ENCODE measurements at places on chromosomes 13 and 19. TPM values are rescaled to one million over a fixed set of nuclear protein-coding genes. Genes with fewer than 3 reads are reported as not detected.

DNA sequence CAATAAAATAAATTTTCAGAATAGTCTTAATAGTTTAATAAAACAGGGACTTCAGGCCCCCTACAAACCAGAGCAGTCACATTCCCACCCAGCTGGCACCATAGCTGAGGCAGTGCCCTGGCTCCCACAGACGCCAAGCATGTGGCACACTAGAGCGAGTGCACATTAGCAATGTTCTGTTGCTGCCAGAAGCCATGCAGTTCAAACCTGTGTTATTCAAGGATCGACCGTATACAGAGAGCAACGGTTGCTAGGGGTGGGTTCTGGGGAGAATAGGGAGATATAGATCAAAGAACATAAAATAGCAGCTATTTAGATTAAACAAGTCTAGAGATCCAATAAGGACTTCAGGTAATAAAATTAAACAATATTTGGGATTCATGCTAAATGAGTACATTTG, 419.3 kb upstream of the KLHL1 start:
- DNase-seq: no peak

- no peak for DNase-seq
Measured at GRCh38 chr13:112219740-112220139, 152.8 kb downstream of the SOX1 start.

DNA sequence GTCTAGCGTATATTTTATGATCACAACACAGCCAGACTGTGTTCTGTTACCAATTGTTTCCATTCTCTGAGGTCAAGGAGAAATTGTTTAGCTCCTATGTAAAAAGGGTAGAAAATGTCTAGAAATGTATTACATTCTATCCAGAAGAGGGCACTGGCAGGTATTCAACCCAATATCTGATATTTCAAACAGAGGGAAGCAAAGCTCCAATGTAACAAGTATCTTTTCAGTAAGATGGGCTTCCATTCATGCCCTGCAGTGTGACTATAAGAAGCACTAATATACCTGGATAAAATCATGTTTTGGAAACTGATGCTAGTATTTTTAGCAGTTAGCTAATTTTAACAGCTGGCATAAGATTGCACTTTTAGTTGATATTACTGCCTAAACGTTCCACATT, 312.7 kb downstream of the FGF14 start:
- no peak for DNase-seq

DNA sequence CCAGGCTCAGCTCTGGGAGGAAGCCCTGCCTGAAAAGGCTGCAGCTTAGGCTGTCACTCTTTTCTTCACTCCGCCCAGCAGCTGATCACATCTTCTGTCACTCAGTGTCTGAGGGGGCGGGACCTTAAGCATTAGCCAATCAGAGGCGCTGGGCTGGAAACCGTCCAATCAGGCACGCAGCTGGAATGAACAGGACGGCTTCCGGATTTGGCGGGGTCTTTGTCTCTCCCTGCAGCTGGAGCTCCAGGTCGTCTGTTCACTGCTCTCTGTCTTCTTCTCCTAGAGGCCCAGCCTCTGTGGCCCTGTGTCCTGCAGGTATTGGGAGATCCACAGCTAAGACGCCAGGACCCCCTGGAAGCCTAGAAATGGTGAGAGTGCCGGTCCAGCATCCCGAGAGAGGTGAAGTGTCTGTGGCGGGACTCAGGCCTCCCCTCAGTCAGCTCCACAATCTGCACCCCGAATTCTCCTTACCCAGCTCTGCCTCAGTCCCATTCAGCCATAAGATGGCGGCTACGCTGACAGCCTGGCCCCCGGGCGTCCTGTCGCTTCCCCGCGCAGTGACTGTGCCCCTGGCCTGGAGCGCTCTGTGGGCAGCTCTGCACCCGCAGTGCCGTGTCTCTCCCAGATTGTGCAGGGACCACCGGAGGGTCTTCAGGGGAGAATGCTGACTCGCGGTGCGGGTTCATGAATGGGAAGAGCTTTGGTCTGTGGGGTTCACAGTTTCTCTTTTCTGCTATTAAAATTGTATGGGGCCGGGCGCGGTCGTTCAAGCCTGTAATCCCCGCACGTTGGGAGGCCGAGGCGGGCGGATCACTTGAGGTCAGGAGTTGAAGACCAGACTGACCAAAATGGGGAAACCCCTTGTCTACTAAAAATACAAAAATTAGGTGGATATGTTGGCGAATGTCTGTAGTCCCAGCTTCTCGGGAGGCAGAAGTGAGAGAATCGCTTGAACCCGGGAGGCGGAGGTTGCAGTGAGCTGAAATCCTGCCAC, at the start of gene ZNF66:
TSS of gene ZNF66 (plus strand) at position 222 of the 994 bp plus-strand sequence. CDS start at position 366, 144 bp downstream.
- DNase-seq: peak; percentile 98

GRCh38 chr13:97142452-97142851, 79.7 kb upstream of the MBNL2 start:
- DNase-seq: no peak

DNA sequence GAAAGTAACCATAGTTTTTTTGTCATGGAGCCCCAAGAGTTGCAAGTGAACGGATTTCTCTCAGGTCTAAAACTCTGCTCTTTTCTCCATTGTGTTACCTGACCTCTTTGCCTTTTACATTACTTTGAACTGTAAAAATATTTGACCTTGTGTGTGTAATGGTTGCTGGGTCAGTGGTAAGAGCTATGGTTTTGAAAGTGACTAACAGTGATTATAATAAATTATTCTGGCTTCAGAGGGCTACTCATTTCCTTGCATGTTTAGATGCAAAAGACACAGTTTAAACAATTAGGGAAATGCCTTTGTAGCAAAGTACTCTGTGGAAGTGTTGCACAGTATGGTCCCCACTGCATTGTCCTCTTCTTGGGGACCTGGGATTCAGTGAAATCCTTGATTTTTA, 29.3 kb upstream of the PSG8 start:
- no peak for DNase-seq

DNA sequence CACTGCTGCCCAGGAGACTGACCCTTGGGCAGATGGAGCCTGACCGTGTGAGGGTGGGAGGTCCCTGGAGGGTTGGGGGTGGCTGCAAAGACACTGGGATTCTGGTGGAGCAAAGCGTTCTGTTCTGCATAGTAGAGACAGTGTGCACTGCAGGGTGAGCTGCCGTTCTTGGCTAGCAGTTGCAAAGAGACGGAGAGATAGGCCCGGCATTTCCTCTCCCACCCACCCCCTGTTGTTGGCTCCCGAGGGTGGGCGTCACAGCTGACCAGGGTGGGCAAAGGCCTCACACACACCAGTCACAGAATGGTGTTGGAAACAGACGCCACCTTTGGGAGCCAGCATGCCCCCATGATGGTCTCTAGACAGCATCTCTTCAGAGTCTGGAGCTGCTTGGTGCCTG, 11.4 kb downstream of the TMEM255B start:
- DNase-seq: peak; percentile 27

- no peak for DNase-seq
Measured at GRCh38 chr19:50729894-50730293, 6.7 kb downstream of the CLEC11A start.

GRCh38 chr19:44258136-44258535, 1.6 kb upstream of the ZNF233 start:
- DNase-seq: no peak

DNA sequence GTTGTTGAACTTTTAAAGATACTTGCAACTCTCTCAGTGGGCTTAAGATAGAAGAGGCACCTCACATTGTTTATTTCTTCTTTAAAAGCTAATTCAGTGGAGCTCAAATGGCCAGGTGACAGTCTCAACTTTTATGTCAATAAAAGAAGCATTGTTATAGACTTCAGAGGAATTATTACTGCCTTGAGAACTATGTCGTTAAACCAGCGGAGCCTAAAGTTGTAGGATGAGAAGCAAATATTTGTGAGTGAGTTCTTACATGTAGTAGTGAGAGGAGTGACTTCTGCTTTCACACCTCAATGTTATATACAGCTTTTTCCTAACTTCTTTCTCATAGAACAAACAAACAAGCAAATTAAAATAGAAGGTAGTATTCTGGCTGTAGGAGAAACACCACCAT, 31.2 kb upstream of the DGKH start:
- DNase-seq: no peak

DNA sequence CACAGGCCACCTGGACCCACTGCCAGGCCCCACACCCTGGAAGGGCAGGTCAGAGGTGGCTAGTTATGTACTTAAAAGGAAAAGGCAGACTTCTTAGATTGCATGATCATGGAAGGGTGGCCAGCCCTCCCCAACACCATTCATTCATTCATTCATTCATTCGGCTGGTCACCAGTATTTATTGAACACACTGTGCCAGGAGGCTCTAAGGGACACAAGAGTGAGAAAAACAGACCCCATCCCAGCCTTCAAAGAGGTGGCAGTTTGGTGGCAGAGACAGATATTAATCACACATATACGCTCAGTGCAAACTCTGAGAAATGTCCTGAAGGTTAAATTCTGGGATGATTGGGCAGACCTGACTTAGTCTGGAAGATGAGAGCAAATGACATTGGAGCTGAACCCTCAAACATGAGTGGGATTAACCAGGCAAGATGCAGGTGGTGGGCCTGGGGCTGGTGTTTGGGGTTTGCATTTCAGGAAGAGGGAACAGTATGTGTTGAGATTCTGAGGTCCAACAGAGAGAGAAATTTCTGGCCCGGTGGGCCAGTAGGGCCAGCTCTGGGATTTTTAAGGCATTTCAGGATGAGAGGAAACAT, 147.5 kb downstream of the ZNF536 start:
- DNase-seq: peak; percentile 61

GRCh38 chr13:75761369-75761768, 125.2 kb downstream of the LMO7 start:
- no peak for DNase-seq

- no peak for DNase-seq
Measured at GRCh38 chr19:2523630-2524311, 47.8 kb downstream of the GADD45B start.

- no peak for DNase-seq
Measured at GRCh38 chr13:76225815-76226489, 589.8 kb downstream of the LMO7 start.

- no peak for DNase-seq
Measured at GRCh38 chr13:72716776-72717175, 10.7 kb downstream of the MZT1 start.

- DNase-seq: no peak
Measured at GRCh38 chr19:4676955-4677731, 7.0 kb upstream of the MYDGF start.

DNA sequence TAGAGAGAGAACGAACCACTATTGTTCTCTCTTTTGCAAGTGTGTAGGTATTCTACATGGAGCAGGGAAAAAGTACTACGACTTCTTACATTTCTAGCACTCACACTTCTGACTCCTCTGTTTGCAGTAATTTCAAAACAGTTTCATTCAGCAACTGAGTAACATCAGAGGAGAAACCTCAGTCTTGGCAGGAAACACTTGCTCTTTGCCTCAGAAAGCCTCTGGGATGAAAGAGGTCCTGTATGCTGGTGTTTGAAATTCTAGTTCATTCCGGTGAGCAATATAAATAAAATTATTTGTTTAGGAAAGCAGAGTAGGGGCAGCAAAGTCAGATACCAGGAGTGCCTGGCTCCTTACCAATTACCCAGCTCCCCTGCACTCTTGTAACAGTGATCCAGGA, 595.5 kb downstream of the TBC1D4 start:
- DNase-seq: no peak

DNA sequence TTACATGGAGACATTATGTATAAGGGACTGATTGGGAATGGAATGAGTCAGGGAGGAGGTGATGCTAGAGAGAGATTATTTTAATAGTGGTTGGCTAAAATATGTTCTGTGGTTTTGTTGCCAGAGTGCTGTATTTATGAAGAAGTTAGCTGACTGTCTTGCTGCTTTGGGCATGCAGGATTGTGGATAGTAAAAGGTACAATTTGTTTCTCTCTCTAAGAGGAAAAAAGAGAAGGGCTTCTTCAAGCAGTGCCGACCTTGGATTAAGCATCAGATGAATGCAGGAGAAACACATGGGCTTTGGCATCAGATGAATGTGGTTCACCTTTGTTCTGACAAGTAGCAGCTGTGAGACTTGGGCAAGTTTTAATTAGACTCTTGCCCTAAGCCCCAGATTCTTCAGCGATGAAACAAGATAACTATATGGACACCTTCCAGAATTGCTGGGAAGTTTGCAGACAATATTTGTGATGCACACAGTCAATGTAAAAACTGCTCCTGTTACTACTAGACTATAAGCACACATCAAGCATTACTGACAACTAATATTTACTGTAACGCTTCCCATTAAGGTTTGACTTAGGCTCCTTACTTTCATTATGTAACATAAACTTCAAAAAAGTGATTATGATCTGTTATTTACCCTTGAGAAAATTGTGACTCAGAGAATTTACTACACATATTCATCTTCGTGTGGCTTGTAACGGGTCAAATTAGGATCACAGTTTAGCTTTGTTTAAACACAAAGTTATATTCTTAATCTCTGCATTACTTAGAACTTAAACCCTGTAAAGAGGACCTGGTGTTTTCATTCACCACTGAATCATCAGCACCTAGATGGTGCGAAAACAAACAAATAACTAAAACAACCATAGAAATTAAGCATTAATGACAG, 824.0 kb downstream of the PCDH9 start:
- no peak for DNase-seq

The PAN3 gene
- total RNA-seq: 12.7 TPM

The MEX3D gene
- 8.3 TPM for total RNA-seq

The PPM1N gene
- 0.59 TPM for total RNA-seq

The NOVA2 gene
- total RNA-seq: 5.9 TPM

The ZNF573 gene
- 9.9 TPM for total RNA-seq

The ZNF564 gene
- total RNA-seq: 9.3 TPM

The C3 gene
- 50.6 TPM for total RNA-seq

The GSX1 gene
- not detected for total RNA-seq

The ZNF320 gene
- total RNA-seq: 9.2 TPM

The CGB3 gene
- not detected for total RNA-seq

The KLK12 gene
- total RNA-seq: not detected

All from cardiac septum (tissue), 1 donor.